ENCODE measurements at places on chromosomes 2 and 18.

- DNase-seq, result no peak
These were observed 415.3 kb upstream of the VWC2L start for GRCh38 chr2:213995400-213996105.

DNA sequence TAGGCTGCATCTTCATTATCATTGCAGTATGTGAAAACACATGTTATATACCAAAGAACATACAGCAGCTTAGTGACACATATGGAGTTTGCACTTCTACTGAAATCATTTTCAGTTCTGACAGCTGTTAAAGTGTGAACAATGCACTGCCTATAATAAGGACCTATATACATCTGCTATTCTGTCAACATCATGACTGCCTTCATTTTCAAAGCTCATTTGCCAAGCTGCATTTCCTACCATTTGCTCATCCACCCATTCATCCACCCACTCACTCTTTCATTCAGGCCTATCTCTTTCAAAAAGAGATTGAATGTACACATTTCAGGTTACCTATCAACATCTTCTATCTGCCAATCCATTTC lies 81.7 kb upstream of the STK17B start:
- DNase-seq, result no peak

DNA sequence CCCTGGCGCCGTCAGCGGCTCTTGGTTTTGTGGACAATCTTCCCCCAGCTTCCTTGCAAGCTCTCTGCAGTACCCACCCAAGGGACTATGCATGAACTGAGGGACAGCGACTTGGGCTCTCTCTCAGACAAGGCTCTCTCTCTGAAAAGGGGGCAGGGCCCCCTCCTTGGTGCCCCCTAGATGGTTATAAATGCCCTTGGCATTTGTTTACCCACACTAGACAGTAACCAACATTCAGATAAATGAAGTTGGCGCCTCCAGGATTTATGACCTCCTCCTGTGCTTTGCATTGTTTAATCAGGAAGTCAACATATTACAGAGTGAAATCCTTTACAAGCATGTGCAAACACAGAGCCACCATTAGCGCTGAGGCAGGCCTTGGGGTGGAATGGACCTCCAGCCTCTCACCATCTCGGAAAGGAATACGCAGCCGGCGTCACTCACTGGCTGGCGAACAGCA lies 547.4 kb upstream of the ID2 start:
- DNase-seq, result no peak

GRCh38 chr2:20433946-20434553 lies 12.8 kb upstream of the RHOB start:
- DNase-seq, result no peak

DNA sequence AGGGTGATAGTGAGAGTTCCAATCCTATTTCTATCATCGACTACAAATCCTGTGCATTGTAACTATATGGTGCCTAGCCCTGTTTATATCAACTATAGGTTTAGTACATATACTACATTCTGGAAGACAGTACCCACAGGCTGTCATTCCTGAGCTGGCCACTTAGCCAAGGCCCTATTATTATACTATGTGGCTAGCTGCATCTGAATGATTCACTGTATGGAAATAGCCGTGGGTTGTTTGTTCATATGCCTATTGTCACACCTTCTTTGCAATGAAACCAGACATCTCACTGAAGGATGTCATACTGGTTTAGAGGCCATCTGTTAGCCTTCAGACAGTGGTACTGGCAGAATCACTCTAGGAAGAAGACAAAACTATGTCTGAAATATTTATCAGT lies 62.3 kb upstream of the FSIP2 start:
- no peak for DNase-seq

DNA sequence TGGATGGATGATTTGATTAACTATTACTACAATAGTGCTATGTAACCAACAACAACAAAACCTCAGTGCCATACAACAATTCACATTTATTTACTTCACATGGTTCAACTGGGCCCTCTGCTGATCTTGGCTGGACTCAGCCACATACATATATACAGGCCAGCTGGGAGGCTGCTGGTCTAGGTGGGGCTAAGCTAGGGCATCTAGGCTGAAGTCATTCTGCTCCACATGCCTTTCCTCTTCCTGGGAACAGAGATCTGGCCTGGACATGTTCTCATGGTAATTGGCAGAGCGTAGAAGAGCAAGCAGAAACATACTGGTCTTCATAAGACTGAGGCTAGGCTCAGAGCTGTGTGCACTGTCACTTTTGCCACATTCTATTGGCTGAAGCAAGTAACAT lies 102.8 kb upstream of the RNF152 start:
- DNase-seq, result no peak

GRCh38 chr18:13269521-13270011 lies 51.0 kb downstream of the LDLRAD4 start:
- DNase-seq, result no peak

GRCh38 chr18:76389716-76390115 lies 105.3 kb downstream of the ZNF516 start:
- no peak for DNase-seq

GRCh38 chr18:3037423-3037915 lies 24.5 kb upstream of the LPIN2 start:
- no peak for DNase-seq

- DNase-seq, result no peak
These were observed 896 bp upstream of the ASXL3 start for GRCh38 chr18:33576999-33577646.

GRCh38 chr2:134988994-134989605 lies 58.1 kb downstream of the MAP3K19 start:
- DNase-seq, result no peak

GRCh38 chr18:62607302-62607701 lies 84.5 kb downstream of the ZCCHC2 start:
- no peak for DNase-seq

GRCh38 chr18:76406791-76407190 lies 88.3 kb downstream of the ZNF516 start:
- no peak for DNase-seq

DNA sequence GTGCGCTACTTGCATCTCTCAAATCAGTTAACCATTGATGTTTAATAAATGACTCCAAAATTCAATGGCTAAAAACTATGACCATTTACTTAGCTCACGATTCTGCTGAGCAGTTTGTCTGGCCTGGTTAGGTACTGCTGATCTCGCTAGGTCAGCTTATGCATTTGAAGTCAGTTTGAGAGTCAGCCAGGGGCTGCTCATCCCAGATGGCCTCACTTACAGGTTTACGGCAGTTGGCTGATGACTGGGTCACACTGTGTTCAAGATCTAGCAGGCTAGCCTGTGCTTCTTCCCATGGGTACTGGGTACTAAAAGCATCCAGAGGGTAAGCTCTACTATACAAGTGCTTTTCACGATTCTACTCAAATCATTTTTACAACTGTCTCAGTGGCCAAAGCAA lies 122.1 kb downstream of the DLGAP1 start:
- no peak for DNase-seq

DNA sequence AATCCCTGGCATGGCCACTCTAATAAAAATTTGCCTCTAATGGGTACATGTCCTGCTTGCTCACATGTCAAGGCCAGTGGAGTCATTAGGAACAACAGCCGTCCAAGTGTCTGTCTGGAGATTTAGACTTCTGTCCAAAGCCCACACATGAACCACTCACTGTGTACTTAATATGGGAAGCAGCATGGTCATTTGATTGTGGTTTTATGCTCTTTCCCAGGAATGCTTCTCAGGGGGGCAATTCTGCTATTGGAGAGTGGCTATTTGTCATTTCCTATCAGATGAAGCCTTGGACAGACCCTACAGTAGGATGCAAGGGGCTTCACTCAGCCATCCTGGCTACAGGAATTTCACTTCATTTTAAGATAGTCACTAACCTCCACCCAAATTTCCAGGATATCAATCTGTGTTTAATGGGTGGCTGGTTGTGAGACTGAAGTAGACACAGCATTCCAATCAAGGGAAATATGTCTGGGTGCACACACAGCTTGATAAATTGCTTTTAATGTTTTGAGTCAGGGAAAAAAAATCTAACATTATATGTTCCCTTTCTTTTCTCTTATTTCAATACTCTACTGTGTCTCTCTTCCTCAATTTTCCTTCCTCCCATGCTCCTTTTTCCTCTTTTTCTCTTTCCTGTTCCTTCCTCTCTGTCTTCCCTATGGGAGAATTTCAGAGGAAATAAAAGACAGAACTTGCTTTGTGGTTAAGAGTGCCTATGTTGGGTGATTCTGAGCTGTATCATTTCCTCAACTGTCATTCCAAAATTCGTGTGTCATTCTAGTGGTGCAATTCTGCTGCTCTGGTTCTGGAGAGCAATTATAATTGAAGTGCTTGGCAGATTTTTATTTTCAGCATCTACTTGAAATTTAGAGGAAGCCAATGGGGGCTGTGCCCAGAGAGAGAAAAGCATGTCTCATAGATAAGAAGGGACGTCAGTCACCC lies 320.1 kb downstream of the OSR1 start:
- DNase-seq, result no peak
